ENCODE measurements at places on chromosomes 7 and 10.
A peak's percentile ranks its signal among the peaks of the same experiment; 100 is the strongest.

GRCh38 chr7:94510582-94511496 lies 1.2 kb downstream of the CASD1 start:
- DNase-seq: peak; percentile 50

DNA sequence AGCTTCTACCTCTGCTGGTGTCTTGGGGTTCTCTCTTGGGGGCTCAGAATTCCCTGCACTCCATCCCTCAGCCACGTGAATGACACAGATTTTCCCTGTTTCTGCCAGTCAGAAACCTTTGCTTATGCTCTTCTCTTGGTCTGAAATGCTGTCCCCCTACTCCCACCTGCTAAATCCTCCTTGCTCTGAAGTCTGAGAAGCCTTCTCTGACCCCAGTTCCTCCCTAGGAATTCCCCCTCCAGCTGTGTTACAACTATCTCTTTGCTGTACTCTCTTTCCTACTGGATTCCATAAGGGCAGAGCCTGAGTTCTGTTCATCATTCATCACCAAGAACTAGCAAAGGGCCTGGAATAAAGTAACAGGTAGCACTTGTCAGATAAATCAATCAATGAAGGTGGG lies 33.6 kb upstream of the AKR1E2 start:
- no peak for DNase-seq

DNA sequence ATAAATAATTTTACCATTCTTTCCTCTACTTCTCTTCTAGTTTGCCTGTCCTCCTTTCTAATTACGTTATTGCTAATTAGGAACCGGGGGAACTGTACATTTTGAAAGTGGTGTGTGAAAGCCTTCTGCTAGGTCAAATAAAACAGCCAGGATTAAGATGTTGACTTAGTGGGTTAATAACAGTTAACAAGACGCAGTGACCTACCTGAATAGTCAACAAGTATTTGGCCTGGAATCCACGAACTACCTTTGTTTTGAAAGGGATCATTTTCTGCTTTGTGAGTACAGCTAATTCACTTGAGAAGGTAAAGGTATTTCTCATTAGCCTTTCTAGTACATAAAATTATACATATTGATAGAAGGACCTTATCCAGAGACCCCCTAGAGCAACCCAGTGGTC lies 139.9 kb downstream of the COL28A1 start:
- DNase-seq: no peak

DNA sequence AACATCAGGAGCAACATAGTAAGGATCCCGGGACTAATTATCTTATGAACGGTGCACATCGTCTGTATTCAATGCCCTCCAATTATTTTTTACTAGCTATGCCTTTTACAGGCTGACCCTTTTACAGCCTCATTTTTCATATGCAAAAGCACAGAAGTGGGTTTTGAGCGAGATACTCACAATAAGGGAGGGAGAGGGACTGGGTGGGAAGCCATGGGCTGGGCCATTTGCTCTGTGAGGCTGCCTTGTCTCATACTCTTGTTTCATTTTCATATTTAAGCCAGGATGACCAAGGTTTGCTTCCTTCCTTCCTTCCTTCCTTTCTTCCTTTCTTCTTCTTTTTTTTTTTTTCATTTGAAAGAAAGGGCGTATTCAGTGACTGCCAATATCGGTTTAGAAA lies 259.3 kb downstream of the TRIL start:
- no peak for DNase-seq

GRCh38 chr7:74218343-74218698 lies 8.5 kb downstream of the LAT2 start:
- DNase-seq: no peak

DNA sequence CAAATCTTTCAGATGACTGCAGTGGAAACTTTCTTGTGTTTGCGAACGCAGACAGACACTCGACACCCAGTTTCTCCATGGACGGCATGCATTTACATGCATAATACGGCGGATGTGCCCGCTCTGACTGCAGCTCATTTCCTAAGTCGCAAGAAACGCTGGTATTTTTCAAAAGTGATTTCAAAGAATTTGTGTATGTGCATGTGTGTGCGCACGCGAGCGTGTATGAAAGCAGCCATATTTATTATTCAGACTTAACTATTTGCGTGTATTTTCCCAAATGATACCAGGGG lies 436.5 kb upstream of the MGMT start:
- DNase-seq: no peak

DNA sequence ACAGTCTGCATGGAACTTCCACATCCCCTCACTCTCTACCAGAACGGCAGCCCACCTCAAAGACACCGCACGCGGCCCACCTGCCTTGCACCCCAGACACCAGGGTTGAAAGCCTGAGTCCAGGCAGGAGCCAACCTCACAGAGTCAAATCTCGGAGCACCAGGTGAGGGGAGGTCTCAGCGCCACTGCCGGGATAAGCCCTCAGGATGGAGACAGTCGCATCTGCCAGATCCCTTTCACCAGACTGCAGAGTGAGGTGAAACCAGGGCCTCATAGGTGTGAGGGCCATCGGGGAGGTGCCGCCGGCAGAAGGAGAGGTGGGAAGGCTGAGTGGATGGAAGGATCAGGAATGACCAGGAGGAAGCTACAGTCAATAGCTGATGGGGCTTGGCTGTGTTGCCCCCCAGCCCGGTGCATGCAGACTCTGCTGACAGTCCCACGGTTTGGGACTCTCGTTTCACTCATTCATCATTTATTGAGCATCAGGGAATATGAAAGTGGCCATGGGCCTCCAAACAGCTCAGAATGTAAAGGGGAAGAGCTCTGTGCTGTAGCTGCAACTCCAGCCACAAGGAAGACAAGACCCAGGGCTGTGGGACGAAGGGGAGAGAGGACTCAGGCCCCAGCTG lies 315.0 kb downstream of the PTPRN2 start:
- no peak for DNase-seq

GRCh38 chr10:60962946-60963345 lies 19.0 kb upstream of the RHOBTB1 start:
- no peak for DNase-seq

- no peak for DNase-seq
Measured at GRCh38 chr10:13885238-13885990, 298.6 kb downstream of the PRPF18 start.

GRCh38 chr10:69473304-69473990 lies 22.2 kb downstream of the TSPAN15 start:
- no peak for DNase-seq

GRCh38 chr7:11315666-11316258 lies 342.1 kb downstream of the PHF14 start:
- no peak for DNase-seq

- DNase-seq: no peak
Measured at GRCh38 chr10:77664008-77664407, 26.4 kb upstream of the KCNMA1 start.

DNA sequence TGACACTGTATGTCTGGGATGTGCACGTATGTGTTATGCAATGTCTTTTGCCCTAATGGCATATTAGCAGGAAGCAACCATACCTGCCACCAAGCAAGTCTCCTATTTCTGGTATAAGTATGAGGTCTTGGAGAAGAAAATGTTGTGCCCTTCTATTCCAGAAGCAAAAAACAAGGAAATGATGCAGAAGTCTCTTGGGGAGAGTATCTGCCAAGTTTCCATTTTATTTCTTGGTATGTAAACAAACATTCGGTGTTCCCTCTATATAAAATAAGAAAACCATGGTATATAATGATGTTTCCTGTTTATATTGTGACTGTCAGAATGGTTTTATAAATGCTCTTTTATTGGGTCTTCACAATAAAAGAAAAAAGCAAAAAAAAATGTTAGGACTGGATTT lies 19.3 kb upstream of the MYO3A start:
- no peak for DNase-seq

- DNase-seq: no peak
Measured at GRCh38 chr10:32790483-32790882, 167.5 kb downstream of the ITGB1 start.

GRCh38 chr10:1243486-1244234 lies 187.5 kb downstream of the WDR37 start:
- no peak for DNase-seq

DNA sequence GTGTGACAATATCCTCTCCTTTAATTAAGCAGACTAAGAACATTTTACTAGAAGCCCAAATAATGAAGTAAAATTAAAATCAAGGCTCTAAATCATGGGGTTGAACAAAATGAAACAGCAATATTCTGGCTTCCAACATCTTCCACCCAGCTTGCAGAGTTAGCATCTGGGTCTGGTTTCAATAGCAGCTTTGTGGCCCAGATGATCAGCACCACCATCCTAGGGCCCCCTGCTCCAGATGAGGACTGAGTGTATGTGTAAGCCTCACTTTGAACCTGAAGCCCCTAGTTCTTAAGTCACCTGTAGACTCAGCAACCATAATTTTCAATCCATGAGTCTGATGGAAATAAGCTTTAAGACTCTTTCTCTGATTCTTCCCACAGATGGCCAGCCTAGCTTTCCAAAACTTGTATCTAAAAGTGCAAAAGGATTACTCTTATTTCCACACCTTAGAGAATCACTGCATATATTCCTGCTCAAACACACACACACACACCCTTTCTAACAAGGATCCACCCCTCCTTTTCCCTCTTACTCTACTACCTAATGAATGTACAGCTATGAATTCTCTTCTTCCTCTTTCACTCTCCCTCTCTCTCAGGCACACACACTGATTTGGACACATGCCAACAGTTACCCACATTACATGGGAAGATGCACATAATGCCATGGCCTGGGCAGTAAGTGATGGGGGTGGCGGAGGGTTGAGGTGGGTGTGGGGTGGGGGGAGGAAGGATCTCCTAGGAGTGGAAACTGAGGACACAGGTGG lies 3.5 kb downstream of the DENND11 start:
- no peak for DNase-seq

DNA sequence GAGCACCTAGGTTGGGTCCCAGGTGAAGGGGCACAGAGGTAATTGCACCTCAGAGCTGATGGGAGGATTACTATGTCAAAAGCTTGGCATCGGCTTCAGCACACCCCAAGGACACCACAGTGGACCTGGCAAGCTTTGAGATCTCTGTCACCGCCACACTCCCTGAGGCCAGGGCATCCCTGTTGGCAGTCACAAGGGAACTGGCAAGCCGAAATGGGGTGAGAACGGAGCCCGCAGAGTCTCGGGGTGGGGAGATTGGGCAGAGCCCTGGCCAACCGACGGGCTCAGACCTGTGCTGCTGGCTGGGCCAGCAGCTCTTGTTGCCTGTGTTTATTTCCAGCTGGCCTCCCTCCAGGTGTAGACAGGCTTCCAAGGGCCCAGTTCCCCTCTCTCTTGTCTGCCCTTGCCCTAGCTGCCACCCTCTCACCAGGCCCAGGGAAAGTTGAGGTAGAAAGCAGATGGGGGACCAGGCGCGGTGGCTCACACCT lies 2.5 kb downstream of the HSPB1 start:
- DNase-seq: no peak

DNA sequence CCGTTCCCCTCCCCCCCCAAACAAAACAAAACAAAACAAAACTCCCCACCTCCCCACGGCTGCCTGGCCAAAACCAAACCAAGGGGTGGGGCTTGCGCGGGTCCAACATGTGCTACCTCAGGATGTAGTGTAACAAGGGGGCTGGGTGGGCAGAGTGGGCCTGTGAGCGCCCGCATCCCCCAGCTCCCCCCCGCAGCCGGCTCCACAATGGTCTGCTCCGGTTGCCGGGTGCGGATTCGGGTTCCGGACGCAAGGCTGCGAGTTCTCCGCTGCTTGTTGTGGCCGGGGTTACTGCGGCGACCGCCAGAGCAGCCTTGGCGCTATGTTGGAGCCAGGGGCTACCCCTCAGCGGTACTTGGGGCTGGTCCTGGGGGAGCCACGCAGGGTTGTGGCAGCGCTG lies 4.9 kb downstream of the C10orf143 start:
- DNase-seq: no peak

GRCh38 chr10:78784546-78784945 lies 284.2 kb upstream of the ZMIZ1 start:
- DNase-seq: no peak

- DNase-seq: no peak
Measured at GRCh38 chr7:41867639-41868280, 164.9 kb upstream of the INHBA start.

Measured in PC-9 (cell line).